ENCODE measurements at places on chromosomes 7 and 10.

DNA sequence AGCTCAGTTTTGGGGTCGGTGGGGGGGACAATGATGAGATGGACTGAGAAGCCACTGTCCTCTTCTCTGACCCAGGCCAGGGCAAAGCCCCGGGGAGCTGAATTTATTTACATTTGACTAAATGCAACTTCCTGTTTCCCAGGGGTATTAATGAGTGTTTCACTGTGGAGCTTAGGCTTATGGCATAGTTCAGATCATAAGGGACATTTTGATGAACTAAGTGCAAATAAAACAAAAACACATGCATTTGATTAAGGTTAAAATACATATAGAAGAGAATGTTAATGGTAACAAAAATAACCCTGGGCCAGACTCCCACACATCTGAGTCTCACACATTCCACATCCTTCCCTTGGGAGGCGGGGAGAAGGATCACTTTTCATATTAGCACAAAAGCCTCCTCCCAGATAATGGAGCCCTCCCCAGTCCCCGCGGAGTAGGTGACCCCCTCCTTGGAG, 320.6 kb downstream of the FRMD4A start:
- no peaks in the 10 kb centered on the region for H3K27me3 ChIP-seq
- DNase-seq = peak; percentile 38
- no peaks in the 10 kb centered on the region for H3K36me3 ChIP-seq
- no peak overlapping the region for H3K4me3 ChIP-seq
- peaks cover 42% of the 10 kb centered on the region for H3K4me1 ChIP-seq

GRCh38 chr10:122877264-122877663, 2.1 kb downstream of the FAM24B start:
- peaks cover 20% of the 10 kb centered on the region for H3K27me3 ChIP-seq
- DNase-seq = no peak
- peak overlapping the region; percentile 60 for H3K4me3 ChIP-seq
- peak overlapping the region; percentile 91 for H3K27ac ChIP-seq
- no peaks in the 10 kb centered on the region for H3K36me3 ChIP-seq

DNA sequence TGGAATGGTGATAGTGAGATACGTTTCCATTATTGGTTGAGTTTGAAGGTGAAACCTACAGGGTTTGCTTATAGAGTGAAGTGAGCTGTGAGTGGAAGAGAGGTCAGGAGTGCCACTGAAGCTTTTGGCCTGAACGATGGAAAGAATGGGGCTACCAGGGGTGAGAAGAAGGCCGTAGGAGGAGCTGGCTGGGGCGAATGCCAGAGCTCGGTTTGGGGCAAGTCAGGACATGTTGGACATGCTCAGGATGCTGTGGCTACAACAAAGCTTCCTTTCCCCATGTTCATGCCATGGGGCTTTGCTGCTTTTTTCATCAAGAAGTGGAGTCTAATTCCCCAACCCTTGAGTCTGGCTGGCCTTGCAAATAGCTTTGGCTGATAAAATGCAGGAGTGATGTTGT, 253.7 kb downstream of the GLRX3 start:
- no peak overlapping the region for H3K27ac ChIP-seq
- no peaks in the 10 kb centered on the region for H3K4me1 ChIP-seq
- H3K36me3 ChIP-seq = no peaks in the 10 kb centered on the region
- H3K27me3 ChIP-seq = no peaks in the 10 kb centered on the region

GRCh38 chr7:22378199-22378980, 21.4 kb upstream of the RAPGEF5 start:
- no peak for DNase-seq
- no peaks in the 10 kb centered on the region for H3K27me3 ChIP-seq
- H3K36me3 ChIP-seq = no peaks in the 10 kb centered on the region
- no peak overlapping the region for H3K4me3 ChIP-seq
- peaks cover 6% of the 10 kb centered on the region for H3K4me1 ChIP-seq

DNA sequence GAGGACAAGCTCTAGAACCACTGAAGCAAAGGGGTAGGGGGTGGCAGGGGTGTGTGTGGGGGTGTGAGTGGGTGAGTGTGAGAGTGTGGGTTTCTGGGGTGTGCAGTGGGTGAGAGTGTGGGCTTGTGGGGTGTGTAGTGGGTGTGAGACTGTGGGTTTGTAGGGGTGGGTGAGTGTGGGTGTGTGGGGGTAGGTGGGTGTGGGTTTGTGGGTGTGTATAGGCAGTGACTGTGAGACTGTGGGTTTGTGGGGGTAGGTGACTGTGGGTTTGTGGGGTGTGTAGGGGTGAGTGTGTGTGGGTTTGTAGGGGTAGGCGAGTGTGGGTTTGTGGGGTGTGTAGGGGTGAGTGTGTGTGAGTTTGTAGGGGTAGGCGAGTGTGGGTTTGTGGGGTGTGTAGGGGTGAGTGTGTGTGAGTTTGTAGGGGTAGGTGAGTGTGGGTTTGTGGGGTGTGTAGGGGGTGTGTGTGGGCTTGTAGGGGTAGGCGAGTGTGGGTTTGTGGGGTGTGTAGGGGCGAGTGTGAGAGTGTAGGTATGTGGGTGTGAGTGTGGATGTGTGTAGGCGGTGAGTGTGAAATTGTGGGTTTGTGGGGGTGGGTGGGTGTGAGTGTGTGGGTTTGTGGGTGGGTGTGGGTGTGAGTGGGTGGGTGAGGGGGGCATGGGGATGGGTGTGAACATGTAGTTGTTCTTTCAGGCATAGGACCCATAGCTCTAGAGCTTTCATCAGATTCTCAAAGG, 8.8 kb downstream of the NOS3 start:
- no peaks in the 10 kb centered on the region for H3K4me1 ChIP-seq
- no peaks in the 10 kb centered on the region for H3K27me3 ChIP-seq
- no peak overlapping the region for H3K4me3 ChIP-seq
- H3K27ac ChIP-seq = no peak overlapping the region

Measured in GM23338 (cell line).